ENCODE measurements at places on chromosomes 12 and 14.

DNA sequence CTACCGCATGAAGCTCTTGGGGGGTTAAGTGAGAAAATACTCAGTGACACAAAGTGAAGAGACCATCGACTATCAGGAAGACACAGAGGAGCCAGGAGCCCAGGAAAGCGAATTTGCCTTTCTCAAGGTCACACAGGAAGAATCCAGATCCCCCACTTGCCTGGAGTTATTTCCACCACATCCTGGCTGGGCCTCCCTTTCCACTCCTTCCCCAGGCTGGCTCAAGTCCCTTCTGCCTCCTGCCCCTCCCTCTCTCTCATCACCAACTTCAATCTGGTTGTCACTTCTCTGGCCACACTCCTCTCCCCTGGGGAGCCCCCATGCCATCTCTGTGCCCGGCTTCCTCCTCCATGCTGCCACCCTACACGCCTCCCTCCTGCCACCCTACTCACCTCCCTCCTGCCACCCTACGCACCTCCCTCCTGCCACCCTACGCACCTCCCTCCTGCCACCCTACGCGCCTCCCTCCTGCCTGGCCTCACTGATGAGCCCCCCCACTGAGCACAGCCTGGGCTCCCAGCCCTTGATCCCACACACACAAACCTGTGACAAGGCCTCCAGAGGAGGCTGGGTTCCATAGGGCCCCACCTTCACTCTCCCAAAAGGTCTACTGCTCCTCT lies 6.3 kb downstream of the SCNN1A start:
- no peak for DNase-seq

DNA sequence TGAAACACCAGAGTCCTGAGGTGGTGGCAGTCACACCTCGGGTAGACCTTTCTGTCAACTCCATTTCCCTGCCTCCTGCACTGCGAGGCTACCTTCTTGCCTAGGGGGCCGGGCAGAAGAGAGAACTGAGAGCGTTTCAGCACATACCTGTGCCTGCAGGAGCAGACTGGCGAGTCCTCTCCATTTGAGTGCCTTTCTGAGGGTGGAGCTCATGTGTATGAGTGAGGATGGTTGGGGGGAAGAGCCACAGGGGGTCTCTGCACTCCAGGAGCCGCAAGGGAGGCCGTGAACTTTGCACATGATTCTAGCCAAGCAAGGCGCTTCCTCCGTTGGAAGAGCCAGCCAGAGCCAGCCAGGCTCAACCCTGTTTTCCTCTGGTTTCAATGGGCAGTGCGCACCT lies 31.0 kb upstream of the CCND2 start:
- DNase-seq = no peak

- DNase-seq = no peak
Measured at GRCh38 chr12:20474443-20474842, 106.1 kb downstream of the PDE3A start.

DNA sequence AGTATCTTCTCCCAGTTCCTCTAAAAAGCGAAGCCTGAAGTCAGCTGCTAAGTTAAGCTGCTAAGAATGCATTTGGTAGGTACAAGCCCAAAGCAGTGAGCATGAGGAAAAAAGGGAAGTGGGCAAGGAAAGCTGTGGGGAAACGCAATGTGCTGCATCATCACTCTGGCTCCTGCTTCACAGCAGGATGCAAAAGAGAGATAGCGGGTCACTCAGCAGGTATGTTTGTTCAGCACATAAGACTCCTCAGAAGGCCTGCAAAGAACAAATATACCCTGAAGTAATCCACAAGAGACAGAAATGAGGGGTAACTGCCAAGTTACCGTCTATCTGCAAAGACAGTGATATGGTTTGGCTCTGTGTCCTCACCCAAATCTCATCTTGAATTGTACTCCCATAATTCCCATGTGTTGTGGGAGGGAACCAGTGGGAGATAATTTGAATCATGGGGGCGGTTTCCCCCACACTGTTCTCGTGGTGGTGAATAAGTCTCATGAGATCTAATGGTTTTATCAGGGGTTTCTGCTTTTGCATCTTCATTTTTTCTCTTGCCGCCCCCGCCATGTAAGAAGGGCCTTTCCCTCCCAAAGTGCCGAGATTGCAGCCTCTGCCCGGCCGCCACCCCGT lies 127.4 kb upstream of the EGLN3 start:
- DNase-seq = no peak

GRCh38 chr12:53191885-53192530 lies 11.3 kb upstream of the CSAD start:
- DNase-seq = no peak

GRCh38 chr14:52399921-52400595 lies 85.9 kb downstream of the PTGER2 start:
- DNase-seq = no peak

GRCh38 chr12:29656762-29657538 lies 126.8 kb downstream of the TMTC1 start:
- peak; percentile 51 for DNase-seq

- DNase-seq = no peak
Measured at GRCh38 chr12:71440763-71441748, 1.5 kb downstream of the LGR5 start.

GRCh38 chr12:59459966-59460660 lies 135.7 kb upstream of the SLC16A7 start:
- no peak for DNase-seq

DNA sequence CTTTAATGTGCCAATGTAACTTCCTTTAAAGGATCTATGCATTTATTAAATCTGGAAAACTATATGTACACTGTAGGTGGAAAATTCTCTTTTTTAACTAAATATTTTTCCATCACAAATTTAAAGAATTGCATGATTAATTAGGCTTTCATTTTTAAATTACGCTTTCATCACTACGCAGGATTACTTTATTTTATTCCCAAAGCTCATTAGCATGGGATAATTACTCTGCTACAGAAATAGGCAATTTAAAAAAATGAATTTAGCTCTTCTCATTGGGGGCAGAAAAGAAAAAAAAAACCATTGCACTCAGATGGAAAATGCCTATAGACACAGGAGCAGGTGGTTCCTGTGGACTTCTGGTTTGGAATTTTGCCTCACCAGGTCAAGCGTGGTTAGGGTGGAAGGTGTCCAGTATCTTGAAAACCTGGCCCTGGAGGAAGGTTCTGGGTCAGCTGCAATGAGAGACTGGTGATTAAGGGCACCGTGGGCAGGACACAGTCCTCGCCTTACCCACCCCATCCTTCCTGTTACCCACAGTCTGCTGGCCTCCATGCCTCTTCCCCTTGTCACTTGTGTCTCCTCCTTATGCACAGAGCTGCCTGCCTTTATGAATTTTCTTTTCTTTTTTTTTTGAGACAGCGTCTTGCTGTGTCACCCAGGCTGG lies 17.3 kb upstream of the RIN3 start:
- no peak for DNase-seq

GRCh38 chr14:93683226-93683625 lies 105.1 kb downstream of the PRIMA1 start:
- DNase-seq = peak; percentile 19

DNA sequence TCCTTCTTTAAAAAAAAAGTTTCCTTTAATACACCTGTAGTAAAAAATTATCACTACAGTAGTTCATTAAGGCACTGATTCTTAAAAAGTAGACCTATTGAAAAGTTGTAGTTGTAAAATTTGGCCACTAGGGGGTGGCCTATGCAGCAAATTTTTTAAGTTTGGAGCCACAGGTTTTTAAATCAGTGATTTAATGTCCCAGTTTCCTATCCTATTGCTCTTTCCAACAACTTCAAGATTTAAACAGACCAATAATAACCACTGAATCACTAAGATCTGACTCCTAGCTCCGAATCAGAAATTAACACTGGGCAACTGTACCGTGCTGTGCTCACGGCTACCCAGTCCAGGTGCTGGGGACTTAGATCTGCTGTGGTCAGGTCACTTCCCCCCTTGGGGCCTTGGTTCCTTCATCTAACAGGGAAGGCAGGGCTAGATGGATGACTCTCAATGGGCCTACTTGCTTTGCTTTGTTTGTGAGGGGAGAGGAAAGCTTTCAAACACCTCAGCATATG lies 279.3 kb downstream of the MED13L start:
- no peak for DNase-seq

DNA sequence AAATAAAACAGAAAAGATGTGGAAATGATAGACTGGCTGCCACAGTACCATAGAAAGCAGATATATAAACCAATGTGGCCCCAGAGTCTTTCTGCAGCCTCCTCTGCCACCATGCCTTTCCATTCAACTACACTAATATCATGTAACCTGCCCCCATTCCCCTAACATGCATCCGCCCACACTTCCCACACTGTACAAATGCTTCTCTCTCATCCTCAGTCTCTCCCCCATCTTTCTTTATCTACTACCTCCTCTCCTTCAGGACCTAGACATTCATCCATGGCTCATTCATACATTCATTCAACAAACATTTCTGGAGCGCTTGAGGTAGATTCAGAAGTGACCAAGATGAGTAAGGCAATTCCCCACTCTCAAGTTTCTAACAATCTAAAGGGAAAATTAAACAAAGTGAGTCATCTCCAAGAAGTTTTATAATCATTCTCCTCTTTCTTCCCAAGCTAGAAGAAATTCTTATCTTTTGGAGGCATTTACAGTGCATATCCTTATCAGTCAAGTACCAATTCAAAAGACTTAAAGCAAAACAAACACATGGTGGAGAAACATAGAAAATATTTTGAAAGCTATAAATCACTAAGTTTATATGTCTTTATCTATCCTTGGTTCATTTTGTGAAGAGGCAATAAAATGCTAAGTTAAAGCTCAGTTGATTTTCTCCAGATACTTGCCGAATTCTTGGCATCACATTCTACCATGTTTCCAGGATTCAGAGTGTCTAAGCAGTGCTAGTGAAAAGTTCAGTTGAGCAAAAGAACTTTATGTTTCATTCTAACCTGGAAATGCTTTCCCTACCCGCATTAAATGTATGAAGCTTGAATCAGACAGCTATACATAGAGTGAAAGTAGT lies 70.5 kb upstream of the FRMD6 start:
- DNase-seq = no peak

DNA sequence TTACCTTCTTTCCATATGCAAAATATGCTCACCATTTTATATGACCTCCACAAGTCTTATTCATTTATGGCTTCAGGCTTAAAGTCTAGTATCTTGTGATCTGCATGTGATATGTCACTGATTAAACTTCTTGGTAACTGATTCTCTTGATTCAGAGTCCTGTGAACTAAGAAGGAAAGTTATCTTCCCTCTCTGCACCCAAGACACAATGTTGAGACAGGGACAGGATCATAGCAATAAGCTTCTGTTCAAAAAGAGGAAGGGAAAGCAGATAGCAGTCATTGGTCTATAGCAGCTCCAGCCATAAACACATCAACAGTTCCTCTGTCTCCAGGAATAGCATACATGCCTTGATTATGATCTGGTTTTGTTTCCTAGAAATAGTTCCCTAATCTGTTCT lies 103.1 kb downstream of the UNC79 start:
- DNase-seq = no peak

DNA sequence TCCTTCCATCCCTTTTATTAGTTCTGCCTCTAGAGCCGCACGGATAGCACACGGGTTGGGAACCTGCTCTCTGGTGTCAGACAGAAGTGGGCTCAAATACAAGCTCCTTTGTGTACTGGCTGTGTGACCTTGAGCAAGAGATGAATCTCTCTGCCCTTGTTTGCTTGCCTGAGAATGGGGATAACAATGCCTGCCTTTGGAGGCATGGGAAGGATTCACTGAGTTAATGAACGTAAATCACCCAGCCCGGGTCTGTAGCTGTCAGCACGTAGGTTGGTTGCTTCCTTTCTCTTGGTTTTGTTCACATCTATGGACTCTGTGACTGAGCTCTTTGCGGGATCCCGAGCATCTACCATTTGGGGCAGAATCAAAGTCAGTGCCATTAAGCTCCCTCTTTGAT lies 79.3 kb upstream of the NRXN3 start:
- no peak for DNase-seq

DNA sequence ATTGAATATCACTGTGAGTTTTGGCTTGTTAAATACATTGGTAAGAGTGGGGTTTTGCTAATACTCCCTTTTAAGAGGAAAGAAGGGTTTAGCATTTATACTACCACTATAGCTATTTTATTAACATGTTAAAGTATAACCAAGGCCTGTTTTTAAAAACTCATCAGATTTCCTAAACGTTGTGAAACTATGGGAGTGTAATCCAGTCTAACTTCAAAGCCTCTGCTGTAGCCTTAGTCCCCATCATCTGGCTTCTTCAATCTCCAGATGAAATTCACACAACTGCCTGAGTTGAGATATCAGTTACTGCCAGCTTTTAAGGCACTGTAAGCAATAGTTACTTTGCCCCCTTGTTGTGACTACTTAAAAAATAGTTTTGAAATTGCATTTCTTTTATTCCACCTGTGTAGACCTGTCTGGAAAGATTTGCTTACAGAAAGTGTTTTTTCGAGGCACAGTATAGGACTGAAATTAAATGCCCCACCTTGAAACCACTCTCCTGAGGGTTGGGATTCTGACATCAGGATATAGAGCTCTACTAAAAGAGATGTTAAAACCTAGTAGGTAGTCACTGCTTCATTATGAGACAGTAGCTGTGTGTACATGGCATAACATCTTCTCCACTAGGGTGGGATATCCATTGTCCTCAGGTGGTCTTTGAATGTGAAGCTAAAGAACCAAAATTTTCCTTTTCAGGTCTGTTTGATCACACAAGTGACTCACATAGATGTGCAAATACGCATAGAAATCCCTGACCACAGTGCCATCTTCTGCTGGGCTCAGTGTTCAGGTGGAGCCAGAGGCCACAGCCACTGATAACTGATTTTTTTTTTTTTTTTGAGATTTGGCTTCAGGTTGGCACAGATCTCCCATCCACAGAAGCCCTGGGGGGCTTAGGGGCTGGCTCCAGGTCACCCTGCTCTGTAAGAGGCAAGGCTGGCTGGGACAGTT lies 125.5 kb downstream of the DAAM1 start:
- DNase-seq = no peak

GRCh38 chr14:105204206-105204930 lies 23.3 kb upstream of the NUDT14 start:
- no peak for DNase-seq

DNA sequence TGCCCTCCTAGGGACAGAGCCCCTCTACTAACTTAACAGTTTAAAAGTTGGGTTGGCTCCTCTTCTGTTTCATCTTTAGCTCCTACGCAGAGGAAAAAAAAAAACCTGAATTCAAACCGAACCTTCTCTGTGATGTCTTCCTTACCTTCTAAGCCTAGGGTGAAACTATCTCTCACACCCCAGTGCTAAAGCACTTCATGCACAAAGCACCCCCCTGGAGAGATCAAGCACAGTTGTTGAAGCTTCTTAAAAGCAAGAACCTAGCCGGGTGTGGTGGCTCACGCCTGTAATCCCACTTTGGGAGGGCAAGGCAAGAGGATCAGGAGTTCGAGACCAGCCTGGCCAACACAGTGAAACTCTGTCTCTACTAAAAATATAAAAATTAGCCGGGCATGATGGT lies 37.6 kb downstream of the CORO1C start:
- no peak for DNase-seq
